ENCODE measurements at places on chromosomes 4 and X. TPM values are rescaled to one million over a fixed set of nuclear protein-coding genes. Genes with fewer than 3 reads are reported as not detected.

GRCh38 chr4:138595171-138595570 is 353.0 kb upstream of the SLC7A11 start:
- no peak for DNase-seq

DNA sequence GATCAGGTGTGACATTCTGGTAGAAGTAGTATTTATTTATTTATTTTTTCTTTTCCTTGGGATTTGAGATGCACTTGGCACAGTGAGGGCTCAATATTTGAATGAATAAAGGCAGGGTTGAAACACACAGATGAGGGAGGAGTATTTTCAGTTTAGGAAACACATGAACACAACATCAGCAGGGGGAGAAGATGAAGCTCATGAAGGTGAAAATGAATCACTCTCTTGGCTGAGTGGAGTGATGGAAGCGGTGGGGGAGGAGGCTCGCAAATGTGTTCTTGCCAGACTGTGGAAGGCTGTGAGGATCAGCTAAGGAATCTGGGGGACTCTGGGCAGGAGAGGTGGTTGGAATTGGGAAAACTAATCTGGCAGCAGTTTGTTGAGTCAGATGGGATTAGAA is 55.3 kb downstream of the ARHGAP10 start:
- no peak for DNase-seq

DNA sequence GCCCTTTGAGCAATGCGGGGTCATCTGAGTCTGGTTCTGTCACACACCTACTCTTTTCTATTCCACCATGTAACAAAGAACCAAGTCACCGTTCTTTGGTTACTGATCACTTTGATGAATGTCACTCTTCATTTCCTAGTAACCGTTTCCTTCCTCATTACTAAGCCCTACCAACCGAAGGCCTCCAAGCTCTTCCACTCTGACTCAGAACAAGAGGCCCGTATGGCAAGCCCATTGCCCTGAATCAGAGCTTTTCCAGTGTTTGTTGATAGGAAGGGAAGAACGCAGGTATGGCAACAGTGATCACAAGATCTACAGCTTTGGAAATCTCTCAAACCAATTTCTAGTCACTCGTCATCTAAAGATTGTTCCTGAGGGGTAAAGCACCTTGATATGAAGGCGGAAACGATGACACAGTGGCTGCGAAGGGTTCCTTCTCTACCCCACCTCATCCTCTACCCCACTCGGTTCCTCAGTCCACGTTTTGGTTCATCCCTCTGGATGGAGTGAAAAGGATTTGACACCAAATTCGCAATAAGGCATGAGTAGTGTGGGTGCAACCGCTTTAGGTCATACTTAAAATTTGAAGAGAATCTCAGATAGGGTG is 28.0 kb upstream of the CD40LG start:
- no peak for DNase-seq

GRCh38 chr4:92303621-92304027 is at the start of gene GRID2:
Gene GRID2, plus strand, starts transcription at chr4:92303966.
- no peak for DNase-seq

- DNase-seq, result peak; percentile 75
Measured at GRCh38 chrX:1202251-1202650, 10.2 kb downstream of the CRLF2 start.

GRCh38 chrX:115632455-115632854 is 71.5 kb downstream of the PLS3 start:
- no peak for DNase-seq

The PLRG1 gene
- 66.8 TPM for total RNA-seq

The SSX2B gene
- not detected for total RNA-seq

The SLC9B1 gene
- total RNA-seq, result 0.87 TPM

The GAB1 gene
- total RNA-seq, result 30.2 TPM

All from mesenteric fat pad (tissue), 1 donor.